ENCODE measurements at places on chromosomes 5 and 9.
A peak's percentile ranks its signal among the peaks of the same experiment; 100 is the strongest.

GRCh38 chr5:114369680-114370417, 8.0 kb downstream of the KCNN2 start:
- H3K27ac ChIP-seq: no peak overlapping the region
- DNase-seq: no peak
- no peaks in the 10 kb centered on the region for H3K27me3 ChIP-seq

GRCh38 chr9:131728961-131729360, 10.9 kb downstream of the RAPGEF1 start:
- no peak overlapping the region for H3K27ac ChIP-seq
- no peaks in the 10 kb centered on the region for H3K36me3 ChIP-seq
- no peak overlapping the region for H3K4me3 ChIP-seq

GRCh38 chr9:4297151-4297785, 2.6 kb downstream of the GLIS3 start:
- peak; percentile 84 for DNase-seq
- H3K27ac ChIP-seq: no peak overlapping the region
- peaks cover 4% of the 10 kb centered on the region for H3K4me1 ChIP-seq
- peaks cover 65% of the 10 kb centered on the region for H3K27me3 ChIP-seq

GRCh38 chr9:91664663-91665062, 241.0 kb upstream of the NFIL3 start:
- no peaks in the 10 kb centered on the region for H3K27me3 ChIP-seq
- no peak for DNase-seq
- H3K4me1 ChIP-seq: 0 out of 2 replicates have a peak, but pooled peaks cover 4% of the 10 kb centered on the region
- H3K36me3 ChIP-seq: no peaks in the 10 kb centered on the region

DNA sequence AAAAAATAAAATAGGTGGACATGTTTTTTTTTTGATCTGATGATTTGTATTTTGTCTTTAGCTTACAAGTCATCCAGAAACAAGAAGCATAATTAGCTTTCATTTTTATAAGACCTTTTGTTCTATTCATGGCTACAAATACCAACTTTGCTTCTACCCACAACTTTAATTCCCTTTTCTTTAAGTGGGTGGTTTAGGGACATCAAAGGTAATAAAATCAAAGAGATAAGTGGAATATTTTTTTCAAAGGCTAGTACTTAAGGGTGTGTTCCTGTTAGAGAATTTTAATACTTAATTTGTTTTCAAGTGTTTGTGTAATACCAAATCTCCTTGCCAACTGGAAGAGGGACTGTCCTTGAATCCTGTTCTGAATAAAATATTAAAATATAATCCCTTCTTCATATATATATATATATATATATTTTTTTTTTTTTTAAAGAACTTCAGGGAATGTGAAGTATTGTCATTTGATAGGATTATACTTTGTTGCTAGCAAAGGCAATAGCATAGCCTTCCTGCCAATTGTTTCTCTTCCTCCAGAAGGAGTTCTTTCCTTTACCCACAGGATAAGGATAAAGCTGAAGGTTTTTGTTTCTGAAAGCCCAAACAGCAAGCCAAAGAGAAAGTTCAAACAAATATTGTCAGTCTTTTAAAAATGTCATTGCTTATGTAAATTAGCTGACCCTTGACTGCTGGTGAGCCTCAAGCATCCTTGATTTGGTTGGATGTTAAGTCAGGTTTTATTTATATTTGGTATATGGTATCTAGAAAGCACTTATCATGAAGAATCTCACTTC, 108.9 kb downstream of the PAM start:
- peaks cover 25% of the 10 kb centered on the region for H3K4me1 ChIP-seq
- peak overlapping the region; percentile 27 for H3K27ac ChIP-seq
- no peak overlapping the region for H3K4me3 ChIP-seq

GRCh38 chr9:109118808-109119438, 824 bp downstream of the TMEM245 start:
- peak; percentile 88 for DNase-seq
- no peaks in the 10 kb centered on the region for H3K36me3 ChIP-seq
- no peaks in the 10 kb centered on the region for H3K27me3 ChIP-seq
- H3K4me3 ChIP-seq: peak overlapping the region; percentile 82
- H3K4me1 ChIP-seq: peaks cover 50% of the 10 kb centered on the region

DNA sequence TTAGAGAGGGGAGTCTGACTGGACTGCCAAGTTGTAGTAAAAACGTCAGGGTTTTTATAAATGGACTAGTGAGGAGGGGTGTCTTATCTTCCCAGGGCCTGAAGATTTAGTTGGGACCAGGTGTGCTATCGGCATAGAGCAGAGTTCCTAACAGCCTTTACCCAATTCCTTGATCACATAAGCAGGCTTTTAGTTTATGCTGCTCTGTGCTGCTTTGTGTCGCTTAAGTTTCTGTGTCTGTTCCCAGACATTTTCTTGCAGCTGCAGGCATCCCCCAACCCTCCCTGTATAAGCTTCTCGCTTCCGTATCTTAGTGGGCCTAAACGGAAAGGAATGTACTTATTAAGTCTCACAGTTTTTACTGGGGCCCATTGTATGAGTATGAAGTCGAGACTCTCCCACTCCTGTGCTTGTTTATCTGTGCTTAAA, 2.6 kb upstream of the SMC5 start:
- DNase-seq: no peak
- peaks cover 3% of the 10 kb centered on the region for H3K36me3 ChIP-seq
- no peaks in the 10 kb centered on the region for H3K27me3 ChIP-seq

DNA sequence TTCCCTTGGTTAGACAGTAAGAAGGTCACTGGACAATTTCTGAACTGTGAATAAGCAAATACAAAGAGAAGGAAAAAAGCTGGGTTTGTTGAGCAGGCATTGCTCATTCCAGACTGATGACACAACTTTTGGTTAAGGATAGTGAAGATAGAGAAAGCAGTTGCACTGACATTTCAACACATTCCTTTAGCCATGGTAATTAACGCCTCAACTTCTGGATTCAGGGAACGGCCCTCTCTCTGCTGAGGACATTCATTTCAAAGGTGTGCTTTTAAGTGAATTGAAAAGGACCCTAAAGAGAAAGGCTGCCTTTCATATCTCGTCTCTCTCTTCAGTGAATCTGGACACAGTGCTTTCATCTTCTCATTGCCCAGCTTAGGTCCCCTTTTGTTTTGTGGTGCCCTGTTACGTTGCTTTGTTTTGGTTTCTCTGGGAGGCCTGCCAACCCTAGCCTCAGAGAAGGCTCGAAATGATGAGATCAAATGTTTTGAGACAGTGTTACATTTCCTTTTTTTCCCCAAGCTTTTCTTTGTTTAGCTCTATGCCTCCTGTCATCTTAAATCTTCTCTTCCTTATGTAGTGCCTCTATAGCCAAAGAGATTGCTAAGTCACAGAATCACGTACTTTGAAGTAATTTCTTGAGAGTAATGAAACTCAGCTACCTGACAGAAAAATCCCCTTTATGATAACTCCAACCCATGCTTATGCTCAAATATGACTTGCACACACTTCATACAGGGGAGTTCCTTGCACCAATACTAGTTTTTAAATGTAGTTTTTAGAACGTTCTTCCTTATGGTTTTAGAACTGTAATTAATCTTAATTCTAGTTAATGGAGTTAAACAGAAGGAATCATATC, 94.4 kb upstream of the IFNE start:
- no peaks in the 10 kb centered on the region for H3K36me3 ChIP-seq
- 0 out of 2 replicates have a peak, but pooled peaks cover 4% of the 10 kb centered on the region for H3K4me1 ChIP-seq

GRCh38 chr5:133199417-133200178, 147.8 kb downstream of the HSPA4 start:
- no peaks in the 10 kb centered on the region for H3K36me3 ChIP-seq
- no peaks in the 10 kb centered on the region for H3K27me3 ChIP-seq
- no peaks in the 10 kb centered on the region for H3K4me1 ChIP-seq
- DNase-seq: no peak
- no peak overlapping the region for H3K4me3 ChIP-seq

DNA sequence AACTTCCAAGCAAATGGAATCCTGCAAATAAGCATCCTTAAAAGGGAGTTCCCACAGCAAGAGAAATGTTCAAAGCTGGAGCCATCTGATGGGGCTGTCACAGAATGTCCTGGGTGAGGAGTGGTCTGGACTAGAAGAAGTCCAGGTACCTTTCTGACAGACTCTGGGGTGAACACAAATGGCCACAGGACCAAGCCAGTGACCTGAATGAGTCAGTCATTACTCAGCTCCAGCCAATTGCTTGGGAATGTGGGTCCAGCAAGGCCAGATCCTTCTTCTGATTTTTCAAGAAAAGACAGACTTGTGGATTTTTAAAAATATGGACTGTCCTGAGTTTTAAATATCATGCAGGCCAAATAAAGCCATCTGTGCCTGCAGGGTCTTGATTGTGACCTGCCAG, 30.1 kb downstream of the GALNT10 start:
- DNase-seq: no peak
- H3K27ac ChIP-seq: 0 out of 2 replicates have a peak overlapping the region, but pooled peaks have one; percentile 2
- H3K4me3 ChIP-seq: no peak overlapping the region
- no peaks in the 10 kb centered on the region for H3K27me3 ChIP-seq

GRCh38 chr5:38463634-38464521, 92.6 kb downstream of the LIFR start:
- H3K4me1 ChIP-seq: no peaks in the 10 kb centered on the region
- no peak for DNase-seq
- no peaks in the 10 kb centered on the region for H3K27me3 ChIP-seq
- H3K4me3 ChIP-seq: no peak overlapping the region
- no peaks in the 10 kb centered on the region for H3K36me3 ChIP-seq
- H3K27ac ChIP-seq: no peak overlapping the region

Measured in GM23338 (cell line).